ENCODE measurements at places on chromosomes 1 and 21. TPM values are rescaled to one million over a fixed set of nuclear protein-coding genes. Genes with fewer than 3 reads are reported as not detected.

Gene TAS1R1
- total RNA-seq: not detected

Gene PRAMEF10
- not detected for total RNA-seq

Gene LRRC41
- 57.8 TPM for total RNA-seq

Gene SPAG17
- total RNA-seq: not detected

- DNase-seq: no peak
These were observed 389.9 kb downstream of the SMYD3 start for GRCh38 chr1:246117066-246117791.

DNA sequence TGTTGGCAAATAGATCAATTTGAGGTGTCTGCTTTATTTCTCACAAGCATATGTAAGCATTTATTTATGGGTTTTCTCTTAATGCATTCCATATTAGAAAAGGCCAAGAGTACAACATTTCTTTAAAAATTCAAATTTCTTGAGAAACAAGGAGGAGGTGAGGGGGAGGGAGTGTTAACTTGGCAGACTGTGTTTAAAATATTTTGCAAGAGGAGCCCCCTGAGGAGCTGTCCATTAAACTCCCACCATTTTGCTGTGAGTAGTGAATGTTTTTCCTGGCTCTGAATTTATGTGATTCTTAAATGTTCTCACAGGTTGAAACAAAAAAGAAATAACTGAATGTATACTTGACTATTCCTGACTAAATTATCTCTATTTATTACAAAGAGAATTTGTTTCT lies 363.8 kb downstream of the PTPRC start:
- no peak for DNase-seq

- no peak for DNase-seq
These were observed 95.9 kb upstream of the SGIP1 start for GRCh38 chr1:66438062-66438461.

DNA sequence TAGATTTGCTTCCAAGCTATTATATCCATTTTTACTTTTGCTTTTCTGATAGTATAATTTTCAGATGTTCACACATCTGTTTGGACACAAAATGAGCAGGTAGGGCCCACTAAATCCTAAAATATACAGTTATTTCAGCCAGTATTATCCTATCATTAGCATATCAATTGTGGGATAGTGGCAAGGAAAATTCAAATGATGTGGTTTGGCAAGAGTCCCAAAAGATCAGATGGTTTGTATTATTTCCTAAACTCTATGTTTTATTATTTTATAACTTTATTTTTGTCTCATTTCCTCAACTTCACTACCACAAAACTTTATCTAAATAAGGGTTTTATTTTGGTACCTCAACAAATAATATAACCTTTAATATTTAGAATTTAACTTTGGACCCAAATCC lies 1659.6 kb downstream of the NCAM2 start:
- DNase-seq: no peak

DNA sequence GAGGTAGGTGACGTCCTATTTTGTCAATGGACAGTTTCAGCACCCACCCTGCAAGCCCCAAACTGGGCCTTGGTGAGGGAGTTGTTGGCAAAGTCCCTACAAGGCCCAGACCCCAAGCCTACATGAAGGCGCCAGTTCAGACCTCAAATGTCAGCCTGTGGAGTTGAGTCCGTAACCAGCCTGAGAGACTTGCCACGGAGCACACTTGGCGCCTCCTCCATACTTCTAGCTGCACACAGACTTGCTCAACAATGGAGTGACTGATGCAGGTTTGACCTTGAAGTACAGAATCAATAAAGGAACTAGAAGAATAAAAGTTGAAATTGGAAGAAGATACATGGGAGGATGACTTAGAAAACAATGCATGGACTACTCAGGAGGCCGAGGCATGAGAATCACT lies 134.3 kb downstream of the PROX1 start:
- DNase-seq: no peak

GRCh38 chr1:204013052-204013451 lies 59.9 kb upstream of the SOX13 start:
- no peak for DNase-seq

Measured in right atrium auricular region (tissue), 2 donors.